ENCODE measurements at places on chromosomes 2 and 18.
A peak's percentile ranks its signal among the peaks of the same experiment; 100 is the strongest.

GRCh38 chr18:3466872-3467271 is 16.9 kb downstream of the TGIF1 start:
- DNase-seq, result no peak

DNA sequence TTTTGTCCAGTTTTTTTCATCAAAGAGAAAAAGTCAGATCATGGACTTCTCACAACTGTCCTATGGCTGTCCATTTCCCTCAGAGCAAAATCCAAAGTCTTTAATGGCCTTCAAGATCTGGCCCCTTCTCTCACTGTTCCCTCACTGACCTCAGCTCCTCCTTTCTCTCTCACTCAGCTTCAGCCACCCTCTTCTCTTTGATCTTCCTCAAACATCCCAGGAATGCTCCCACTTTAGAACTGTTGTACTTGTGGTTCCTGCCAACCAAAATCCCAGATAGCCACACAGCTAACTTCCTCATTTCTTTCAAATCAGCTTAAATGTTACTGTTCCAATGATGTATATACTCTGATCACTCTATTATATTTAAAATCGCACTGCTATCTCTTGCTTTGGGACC is 82.9 kb downstream of the NUP35 start:
- no peak for DNase-seq

- no peak for DNase-seq
These were observed 185.6 kb downstream of the LPIN1 start for GRCh38 chr2:11932048-11932512.

- no peak for DNase-seq
These were observed 257.2 kb downstream of the TXNL1 start for GRCh38 chr18:56381196-56381595.

- peak; percentile 61 for DNase-seq
These were observed 76.9 kb upstream of the GCFC2 start for GRCh38 chr2:75787532-75788132.

- no peak for DNase-seq
These were observed 87.3 kb upstream of the PPP1CB start for GRCh38 chr2:28664120-28664842.

DNA sequence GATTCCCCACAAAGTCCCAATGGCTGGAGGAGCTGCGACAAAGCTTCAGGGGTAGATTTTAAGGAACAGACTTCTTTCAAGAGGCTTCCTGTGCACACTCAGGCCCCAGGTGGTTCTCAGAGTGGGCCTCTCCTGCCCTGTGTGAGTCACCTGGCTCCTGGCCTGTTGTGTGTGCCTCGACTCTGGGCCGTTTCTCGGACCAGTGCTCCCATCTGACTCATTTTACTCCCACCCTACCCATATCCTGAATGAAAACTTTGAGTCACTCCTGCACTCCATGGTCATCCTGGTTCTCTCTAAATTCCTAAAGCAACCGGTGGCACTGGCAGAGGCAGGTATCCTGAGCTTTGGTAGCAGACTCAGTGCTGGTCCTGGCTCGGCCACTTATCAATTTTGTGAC is 84.1 kb downstream of the CELF4 start:
- DNase-seq, result no peak

DNA sequence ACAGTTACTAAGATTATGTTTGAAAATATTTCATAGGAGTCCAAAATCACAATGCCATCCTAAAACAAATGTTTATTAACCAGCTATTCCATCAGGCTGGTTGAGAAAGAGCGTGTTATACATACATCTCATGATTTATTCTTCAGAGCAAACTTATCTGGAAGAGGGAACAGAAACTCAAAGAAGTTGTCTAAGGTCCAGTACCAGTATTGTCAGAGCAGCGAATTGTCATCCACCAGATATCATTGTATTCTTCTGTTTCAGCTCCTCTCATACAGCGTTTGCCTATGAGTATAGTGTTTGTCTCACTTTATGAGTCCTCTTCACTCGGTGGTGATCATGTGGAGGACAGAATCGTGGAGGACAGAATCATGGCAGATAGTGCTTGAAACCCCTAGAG is 238.2 kb downstream of the OSR1 start:
- DNase-seq, result no peak

DNA sequence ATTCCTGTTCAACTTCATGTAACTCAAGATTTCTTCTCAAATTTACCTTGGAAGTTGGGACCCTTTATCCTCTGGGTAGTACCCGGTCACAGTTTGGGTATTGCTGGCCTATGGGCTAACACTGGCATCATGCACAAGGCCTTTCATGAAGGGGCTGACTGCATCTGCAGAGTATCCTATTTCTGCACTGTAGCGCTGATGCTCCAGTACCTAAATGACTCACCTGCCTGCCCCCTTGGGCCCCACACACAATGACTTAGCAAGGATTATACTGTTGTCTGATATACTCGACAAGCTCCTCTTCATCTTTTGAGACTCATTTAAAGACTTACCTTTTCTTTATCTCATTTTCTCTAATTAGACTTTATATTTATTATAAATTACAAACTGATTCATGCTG is 39.9 kb downstream of the DNAH6 start:
- no peak for DNase-seq

DNA sequence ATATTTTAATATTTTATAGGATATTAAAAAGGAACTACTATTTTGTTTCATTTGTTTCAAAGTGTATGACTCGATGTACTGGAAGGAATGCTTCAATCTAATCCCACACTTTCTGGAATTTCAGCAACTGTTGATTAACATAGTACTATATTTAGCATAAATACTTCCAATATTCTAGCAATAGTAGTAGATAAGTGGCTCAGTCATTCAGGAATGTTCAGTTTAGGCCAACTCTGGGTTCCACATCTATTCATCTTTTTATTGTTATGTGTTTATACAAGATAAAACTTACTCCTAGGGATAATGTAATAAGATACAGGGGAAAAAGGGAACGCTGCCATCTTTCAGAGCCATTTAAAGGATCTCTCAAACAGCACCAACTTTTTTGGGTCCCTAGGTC is 22.3 kb upstream of the ORC2 start:
- no peak for DNase-seq

DNA sequence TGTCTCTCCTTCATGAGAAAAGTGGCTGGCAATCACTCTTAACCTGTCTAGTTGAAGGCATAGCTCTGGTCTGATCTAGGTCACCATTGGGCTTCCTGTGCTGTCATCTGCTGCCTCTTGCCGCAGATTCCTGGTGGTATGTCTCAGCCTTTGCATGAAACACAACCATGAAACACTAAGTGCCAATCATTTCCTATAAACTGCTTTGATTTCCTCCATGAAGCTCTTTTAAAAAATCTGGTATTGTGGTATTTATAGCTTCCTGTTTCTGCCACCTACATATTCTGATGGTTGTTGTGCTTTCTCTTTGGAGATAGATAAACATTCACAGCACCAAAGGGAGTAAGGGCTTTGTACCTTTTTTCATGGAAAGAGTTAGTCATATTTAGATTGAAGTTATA is 120.0 kb upstream of the EPC2 start:
- no peak for DNase-seq
